ENCODE measurements at places on chromosomes 13 and 19. TPM values are rescaled to one million over a fixed set of nuclear protein-coding genes. Genes with fewer than 3 reads are reported as not detected.

Gene MYO1F
- total RNA-seq, result 4.5 TPM

Gene SYCN
- not detected for total RNA-seq

Gene NLRP5
- total RNA-seq, result not detected

Gene APOE
- total RNA-seq, result 994 TPM

DNA sequence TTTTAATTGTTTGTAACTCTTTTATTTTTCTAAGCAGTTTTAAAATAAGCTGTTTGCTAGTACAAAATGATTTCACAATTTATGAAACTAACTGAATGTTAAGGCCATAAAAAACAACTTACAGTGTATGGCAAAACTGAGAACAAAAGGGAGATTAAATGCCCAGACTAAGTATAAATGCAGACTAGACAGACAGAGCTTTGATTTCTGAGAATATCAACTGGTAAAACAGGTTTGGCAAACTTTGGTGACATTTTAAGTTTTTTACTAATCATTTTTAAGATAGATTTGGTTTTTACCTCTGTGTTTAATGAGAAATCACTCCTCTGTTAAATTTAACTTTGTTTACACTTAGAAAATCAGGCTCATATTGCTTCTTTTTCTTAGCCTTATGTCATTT lies 127.5 kb upstream of the KLF5 start:
- no peak for DNase-seq

- DNase-seq, result peak; percentile 94
Observed at GRCh38 chr13:112968380-112968909, 569 bp upstream of the MCF2L start.

DNA sequence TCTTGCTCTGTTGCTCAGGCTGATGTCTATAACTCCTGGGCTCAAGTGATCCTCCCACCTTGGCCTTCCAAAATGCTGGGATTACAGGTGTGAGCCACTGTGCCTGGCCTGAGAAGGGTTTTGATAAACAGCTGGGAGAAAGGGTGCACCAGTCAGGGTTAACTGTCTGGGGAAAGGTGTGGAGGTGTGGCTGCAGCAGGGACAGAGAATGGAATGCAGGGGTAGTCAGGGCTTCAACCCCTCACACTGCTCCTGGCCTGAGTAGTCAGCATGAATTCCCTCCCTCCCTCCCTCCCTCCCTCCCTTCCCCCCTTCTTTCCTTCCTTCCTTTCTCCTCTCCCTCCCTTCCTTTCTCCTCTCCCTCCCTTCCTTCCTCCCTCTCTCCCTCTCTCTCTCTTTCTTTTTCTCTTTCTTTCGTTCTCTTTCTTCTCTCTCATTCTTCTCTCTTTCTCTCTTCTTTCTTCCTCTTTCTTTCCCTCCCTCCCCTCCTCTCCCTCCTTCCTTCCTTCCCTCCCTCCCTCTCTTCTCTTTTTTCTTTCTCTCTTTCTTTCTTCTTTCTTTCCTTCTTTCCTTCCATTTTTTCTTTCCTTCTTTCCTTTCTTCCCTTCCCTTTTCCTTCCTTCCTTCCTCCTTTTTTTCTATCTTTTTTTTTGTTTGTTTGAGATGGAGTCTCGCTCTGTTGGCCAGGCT lies 16.0 kb downstream of the MYO1F start:
- DNase-seq, result peak; percentile 79

- peak; percentile 60 for DNase-seq
Observed at GRCh38 chr19:49614096-49614833, 23.3 kb downstream of the PRR12 start.

DNA sequence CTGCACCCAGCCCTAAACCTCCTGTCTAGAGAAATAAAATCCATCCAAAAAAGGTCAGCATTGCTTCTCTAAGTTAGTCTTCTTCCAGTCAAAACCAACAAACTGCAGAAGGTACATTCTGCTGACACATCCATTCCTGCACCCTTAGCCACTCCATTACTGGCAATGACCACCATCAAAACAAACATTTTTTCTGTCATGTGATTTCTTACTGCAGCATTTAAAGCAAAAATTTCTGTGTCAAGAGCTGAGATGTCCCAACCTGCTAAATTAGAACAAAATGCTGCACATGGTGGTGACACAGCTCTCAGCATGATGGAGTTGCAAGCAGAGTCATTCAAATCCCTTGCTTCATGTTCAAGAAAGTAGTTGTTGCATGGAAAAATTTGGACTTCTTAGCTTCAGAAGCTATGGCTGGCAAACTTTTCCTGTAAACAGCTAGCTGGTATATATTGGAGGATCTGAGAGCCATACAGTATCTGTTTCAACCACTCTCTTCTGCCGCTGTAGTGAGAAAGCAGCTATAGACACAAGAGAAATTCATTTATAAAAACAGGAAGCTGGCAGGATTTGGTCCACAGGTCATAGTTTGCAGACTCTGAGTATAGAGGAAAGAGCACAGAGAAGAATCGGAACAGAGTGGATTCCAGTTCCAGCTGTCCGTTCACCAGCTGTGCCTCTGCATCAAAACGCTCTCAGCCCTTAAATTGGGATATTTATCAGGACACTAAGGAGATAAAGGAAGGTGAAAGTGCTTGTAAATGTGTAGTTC lies 17.4 kb downstream of the RUBCNL start:
- DNase-seq, result no peak

DNA sequence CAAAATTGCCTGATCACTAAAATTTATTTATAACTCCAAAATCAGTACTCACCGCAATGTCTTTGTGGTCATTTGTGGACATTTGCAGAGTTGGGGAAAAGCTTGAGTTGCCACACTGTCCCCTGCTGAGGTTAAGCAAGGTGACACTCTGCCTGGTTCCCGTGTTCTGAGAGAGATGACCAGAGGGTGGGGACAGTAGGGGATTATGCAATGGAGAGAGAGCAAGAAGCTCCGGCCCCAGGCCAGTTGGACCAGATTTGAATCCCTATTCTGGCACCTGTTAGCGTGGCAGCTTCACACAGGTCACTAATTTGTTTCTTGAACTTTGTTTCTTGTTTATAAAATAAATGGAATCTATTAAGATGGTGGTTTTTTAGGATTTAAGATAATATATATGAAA lies 17.8 kb downstream of the ERCC5 start:
- no peak for DNase-seq

DNA sequence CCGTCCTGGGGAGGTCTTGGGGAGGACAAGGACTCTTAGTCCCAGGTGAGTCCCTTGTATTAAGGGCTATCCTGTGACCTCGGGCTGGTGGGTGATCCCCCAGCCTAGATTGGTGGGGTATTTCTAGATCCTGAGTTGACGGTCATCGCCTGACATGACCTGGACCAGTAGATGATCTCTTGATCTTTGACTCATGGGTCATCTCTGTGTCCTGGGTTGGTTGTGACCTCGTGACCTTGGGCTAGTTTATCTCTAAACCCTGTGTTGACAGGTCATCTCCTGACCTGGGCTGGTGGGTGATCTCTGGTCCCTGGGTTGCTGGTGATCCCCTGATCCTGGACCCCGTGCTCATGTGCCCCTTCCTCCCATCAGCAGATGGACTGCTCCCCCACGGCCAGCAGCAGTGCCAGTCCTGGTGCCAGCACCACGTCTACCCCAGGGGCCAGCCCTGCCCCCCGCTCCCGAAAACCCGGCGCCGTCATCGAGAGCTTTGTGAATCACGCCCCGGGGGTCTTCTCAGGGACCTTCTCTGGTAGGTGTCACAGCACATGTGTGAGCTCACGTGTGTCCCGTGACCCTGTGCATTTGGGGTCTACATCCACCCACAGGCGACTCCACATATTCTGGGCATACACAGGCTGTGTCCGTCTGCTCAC lies 6.3 kb downstream of the MIDN start:
- no peak for DNase-seq

DNA sequence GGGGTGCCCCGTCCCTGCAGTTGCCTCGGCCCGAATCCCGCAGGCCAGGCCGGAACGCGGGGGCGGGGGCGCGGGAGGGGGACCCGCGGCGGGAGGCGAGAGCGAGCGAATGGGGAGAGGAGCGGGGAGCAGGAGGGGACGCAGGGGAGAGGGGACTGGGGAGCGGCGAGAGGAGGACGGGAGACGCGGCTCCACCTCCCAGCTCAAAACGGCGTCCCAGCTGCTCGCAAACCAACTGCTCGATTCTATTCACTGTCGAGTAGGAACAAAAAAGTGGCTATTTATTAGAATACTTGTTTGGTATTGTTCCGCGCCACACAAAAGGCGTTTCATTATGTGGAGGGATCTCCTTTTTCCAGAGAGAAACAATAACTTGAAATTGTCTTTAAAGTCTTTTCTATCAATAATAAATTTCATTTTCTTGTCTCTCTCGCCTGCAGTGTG lies 10.6 kb upstream of the SOX1 start:
- peak; percentile 97 for DNase-seq

- DNase-seq, result no peak
Observed at GRCh38 chr13:26810095-26810494, 49.5 kb upstream of the GPR12 start.

DNA sequence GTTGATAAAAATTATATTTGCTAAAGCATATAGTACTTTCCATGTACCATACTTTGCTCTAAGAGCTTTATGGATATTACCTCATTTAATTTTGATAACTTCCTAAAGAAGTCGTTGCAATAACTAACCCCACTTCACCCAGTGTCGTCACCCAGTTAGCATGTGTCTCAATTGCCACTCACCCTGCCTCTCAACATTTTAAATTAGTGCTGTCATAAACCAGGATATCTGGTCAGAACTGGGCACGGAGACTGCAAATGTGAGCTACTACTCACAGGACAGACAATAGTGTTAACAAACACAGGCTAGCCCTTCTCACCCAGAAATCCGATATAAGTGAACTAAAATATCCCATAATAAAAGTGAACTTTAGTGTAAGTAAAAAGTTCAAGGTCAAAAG lies 430.6 kb downstream of the KLF12 start:
- DNase-seq, result no peak

- DNase-seq, result peak; percentile 75
Observed at GRCh38 chr19:48673436-48674100, 751 bp upstream of the NTN5 start.

DNA sequence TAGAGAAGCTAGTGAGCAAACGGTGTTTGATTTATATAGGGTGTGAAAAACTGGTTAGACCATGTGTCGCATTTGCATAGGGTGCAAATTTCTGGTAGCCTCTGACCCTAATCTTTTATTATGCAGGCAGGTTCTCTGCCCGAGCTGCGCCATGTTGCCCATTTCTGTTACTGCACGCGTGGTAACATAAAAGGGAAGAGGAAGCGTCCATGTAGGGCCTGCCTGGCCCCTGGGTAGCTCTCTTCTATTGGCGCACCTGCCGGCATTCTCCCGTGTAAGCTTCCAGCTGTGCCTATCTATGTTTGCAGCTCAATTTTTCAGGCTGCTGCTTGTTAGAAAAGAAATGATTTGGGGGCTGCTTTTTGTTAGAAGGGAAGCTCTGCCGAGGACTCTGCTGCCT lies 14.0 kb upstream of the CD70 start:
- DNase-seq, result peak; percentile 34

GRCh38 chr19:17049711-17050280 lies 23.2 kb upstream of the CPAMD8 start:
- no peak for DNase-seq

DNA sequence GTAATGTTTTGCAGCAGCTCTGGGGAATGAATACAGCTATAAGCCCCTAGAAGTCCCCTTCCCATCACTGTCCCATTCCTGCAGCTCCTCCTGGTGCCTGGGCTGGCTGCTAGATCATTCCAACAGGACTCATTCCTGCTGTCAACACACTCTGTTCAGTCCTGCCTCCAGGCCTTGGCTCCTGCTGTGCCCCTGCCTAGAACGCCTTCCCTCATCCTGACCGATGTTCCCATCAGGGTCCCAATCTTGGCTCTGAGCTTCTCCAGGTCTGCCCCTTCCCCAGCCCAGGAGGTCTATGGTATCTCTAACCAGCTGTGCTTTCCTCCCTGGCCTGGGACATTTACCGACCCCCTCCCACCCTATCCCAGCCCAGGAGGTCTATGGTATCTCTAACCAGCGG lies 48.1 kb downstream of the FBN3 start:
- no peak for DNase-seq

- no peak for DNase-seq
Observed at GRCh38 chr19:35341565-35342225, 6.0 kb upstream of the FFAR1 start.

GRCh38 chr13:84380866-84381265 lies 498.6 kb upstream of the SLITRK1 start:
- DNase-seq, result no peak

- DNase-seq, result peak; percentile 2
Observed at GRCh38 chr13:66665991-66666390, 564.1 kb downstream of the PCDH9 start.

GRCh38 chr19:3361384-3362216 lies 4.8 kb upstream of the NFIC start:
- peak; percentile 73 for DNase-seq

DNA sequence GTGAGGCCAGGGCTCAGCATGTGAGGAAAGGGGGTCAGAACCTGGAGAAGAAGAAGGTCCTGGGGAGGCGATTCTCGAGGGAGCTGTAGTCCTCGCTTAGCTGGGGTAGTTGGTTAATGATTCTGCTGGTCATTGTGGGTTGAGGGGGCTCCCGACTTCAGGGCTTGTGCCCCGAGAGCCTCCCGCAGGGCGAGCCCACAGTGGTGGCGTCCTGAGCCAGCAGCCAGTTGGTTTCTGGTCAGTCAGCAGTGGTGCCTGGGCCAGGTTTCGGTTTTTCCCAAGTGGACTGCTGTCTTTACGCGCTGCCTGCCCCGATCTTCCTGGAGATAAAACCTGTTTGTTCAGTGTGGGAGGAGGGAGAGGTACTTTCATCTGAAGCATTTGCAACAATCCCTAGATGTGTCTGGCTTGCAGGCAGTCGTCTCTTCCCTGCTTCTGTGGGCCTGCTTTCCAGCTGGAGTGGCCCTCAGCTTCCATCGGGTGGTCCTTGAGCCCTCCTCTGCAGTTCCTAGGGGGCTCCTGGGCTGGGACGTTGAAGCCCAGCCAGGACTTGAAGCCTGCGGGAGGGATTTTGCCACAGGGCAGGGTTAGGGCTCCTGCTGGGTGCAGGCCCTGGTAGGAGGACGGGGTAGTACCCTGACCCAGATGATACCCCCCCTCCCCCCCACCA lies 3.2 kb downstream of the PTBP1 start:
- peak; percentile 75 for DNase-seq

DNA sequence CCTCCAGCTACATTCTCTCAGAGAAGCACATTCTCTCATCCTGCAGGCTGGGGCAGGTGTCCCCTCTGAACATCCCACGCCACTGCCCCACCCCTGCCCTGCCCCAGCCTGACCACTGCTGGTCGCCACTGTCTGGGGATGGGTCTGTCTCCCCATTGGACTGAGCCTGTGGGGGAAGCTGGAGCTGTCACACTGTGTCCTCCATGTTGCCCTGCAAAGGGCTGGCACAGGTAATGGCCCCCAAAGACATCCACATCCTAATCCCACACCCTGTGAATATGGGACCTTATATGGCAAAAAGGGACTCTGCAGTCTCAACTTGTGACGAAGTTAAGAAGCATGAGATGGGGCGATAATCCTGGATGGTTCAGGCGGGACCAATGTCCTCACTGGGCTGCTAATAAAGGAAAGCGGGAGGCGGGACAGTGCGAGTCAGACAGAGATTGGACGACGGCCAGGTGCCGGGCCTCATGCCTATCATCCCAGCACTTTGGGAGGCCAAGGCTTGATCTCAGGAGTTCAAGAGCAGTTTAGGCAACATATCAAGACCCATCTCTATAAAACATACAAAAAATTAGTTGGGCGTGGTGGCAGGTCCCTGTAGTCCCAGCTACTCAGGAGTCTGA lies 9.1 kb downstream of the AP2S1 start:
- DNase-seq, result peak; percentile 45

Measured in H7 (cell line).